ENCODE measurements at places on chromosomes 13 and 19.
A peak's percentile ranks its signal among the peaks of the same experiment; 100 is the strongest.

DNA sequence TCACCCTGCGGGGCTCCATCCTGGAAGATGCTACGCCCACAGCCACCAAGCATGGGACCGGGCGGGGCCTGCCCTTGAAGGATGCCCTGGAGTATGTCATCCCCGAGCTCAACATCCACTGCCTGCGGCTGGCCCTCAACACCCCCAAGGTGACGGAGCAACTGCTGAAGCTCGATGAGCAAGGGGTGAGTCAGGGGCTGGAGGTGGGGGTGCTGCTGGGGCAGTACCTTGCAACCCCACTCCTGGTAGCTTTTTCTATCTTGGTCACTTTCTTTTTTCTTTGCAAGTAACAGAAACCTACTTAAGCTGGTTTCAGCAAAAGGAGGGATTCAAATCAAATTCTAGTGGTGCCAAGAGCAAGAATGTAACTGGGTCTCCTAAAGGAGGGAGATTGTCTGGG lies 124.1 kb downstream of the DPF1 start:
- no peak for DNase-seq

- DNase-seq = peak; percentile 83
These were observed 4.2 kb upstream of the RPL18A start for GRCh38 chr19:17855280-17856152.

DNA sequence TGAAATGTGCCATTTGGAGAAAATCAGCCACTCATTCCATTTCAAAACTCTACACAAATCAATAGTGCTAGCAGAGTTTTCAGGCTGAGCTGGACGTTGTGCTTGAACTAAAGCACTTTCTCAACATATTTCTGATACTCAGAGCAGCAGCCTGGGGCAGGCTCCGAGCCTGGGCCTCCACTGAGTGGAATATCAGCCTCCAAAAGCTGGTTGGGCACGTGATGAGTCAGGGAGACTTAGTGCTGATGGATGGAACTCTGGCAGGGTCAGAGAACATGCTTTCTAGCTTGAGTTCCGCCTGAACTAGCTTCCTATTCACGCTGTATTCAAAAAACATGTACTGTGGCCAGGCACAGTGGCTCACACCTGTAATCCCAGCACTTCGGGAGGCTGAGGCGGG lies 85.8 kb upstream of the PCDH8 start:
- no peak for DNase-seq

DNA sequence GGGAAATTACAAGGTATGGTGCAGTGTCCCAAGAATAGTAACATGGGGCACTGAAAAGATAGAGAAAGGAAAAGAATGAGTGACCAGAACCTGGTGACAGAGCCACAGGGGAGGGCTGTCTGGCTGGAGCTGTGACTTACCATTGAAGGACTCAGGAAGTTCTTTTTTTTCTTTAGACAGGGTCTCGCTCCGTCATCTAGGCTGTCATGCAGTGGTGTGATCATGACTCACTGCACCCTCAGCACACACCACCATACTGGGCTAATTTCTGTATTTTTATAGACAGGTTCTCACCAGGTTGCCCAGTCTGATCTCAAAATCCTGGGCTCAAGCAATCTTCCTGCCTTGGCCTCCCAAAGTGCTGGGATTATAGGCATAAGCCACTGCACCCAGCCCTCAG lies 8.8 kb upstream of the CPB2 start:
- no peak for DNase-seq

GRCh38 chr13:113915012-113915763 lies 51.3 kb upstream of the GAS6 start:
- DNase-seq = no peak

GRCh38 chr13:51619614-51620013 lies 35.4 kb downstream of the WDFY2 start:
- no peak for DNase-seq

GRCh38 chr19:7983995-7984837 lies 21.2 kb downstream of the ELAVL1 start:
- no peak for DNase-seq

DNA sequence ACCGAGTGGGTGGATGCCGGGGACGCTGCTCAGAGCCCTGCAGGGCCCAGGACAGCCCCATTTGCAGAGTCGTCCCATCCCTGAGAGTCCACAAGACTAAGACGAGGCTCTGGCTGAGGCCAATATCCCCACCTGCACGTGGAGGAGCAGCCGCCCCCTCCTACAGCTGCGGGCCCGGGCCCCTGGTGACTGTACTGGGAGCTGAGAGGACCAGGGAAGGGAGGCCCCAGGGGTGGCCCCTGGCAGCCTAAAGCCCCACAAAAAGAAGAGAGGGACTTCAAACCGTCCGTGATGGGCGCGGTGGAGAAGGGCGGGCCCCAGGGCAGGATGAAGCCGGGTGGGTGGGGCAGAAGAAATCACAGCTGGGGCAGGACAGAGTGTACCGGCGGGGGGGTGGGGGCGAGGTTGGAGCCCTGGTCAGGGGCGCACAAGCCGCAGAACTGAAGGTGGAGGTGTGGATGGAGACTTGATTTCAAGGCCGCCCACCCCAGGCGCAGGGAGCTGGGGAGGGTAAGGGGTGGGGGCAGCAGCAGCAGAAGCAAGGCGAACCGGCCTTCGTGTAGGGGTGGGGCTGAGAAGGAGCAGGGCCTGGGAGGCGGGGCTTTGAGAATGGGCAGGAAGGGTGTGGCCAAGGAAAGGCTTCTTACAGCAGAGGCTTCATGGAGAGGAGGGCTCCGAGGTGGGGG lies 12.9 kb downstream of the CFD start:
- peak; percentile 84 for DNase-seq

DNA sequence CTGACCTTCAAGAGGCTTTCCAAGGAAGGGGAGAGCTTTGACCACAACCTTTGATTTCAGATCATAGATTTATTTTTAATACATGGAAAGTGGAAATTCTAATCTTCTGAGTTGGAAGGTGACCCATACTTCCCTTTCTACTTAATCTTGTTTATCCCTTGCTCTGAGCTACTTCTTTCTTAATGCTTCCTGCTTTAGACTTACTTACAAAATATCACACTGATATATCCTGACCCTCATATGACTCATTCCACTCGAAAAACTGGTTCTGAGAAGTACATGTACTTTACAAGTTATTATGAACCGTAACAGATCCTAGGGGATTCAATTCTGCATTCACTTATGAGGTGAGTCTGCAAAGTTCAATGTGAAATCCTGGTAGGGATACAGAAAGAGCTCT lies 76.2 kb upstream of the IRS2 start:
- no peak for DNase-seq

GRCh38 chr13:60047918-60048317 lies 115.8 kb downstream of the DIAPH3 start:
- DNase-seq = no peak

DNA sequence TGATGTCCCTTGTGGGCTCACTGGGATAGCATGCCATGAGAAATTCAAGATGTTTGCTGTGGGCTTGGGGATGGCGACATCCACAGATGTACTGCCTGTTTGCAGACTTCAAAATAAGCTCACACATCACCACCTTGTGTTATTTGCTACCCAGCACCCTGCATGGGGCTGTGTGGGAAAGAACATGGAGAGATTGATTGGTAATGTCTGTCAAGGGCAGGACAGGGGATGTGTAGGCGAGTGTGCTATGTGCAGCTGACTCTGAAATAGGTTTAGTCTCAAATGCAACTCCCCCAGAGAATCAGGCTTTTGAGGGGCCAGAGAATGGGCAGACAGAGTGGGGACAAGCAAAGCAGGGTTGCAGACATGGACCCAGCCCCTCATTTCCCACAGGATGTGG lies 24.7 kb downstream of the PNPLA6 start:
- no peak for DNase-seq

DNA sequence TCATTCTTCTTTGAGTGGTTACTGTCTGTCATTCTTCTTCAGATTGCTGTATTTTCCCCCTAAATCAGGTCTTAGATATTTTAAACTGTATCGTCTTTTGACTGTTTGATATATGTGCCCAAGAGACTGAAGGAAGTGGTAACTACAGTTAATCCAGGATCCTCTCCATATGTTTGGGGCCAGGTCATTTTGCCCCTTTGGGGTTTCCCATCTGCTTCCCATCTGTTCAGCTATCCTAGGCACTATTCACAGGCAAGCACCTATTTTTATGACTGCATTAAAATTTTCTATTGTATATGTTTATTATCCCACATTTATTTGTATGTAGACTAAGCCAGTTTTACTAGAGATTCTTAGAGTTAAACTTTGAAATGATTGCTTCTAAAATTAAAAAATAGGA lies 244.2 kb downstream of the PCCA start:
- no peak for DNase-seq

DNA sequence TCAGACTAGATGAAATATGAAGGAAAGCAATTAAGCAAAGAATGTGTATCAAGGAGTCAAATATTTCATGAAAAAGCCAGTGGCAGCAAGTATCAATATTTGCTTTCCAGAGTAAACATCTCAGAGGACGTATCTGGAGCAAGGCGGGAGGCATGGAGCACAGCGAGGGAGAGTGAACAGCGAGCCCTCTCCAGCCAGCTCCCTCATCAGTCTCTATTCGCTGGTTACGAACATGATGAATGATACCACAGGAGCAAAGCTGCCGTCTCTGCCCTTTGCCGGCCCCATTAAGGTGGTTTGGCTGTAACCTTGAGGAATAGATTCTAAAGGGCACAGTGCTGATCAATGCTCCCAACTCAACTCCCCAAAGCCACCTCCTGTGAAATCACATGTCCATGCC lies 95.8 kb downstream of the CCNA1 start:
- DNase-seq = no peak

DNA sequence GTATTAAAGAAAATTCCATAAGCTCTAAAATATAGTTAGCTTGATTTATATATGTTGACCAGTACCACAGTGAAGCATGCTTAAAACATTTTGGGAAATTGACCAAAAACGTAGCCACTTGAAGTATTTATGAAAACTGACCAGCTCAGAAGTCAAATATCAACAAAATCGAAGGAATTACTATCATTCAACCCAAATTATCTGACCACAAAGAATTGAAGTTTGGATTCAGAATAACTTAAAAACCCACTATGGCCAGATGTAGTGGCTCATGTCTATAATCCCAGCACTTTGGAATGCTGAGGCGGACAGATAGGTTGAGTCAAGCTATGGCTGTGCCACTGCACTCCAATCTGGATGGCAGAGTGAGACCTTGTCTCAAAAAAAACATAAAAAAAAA lies 31.9 kb downstream of the GPALPP1 start:
- no peak for DNase-seq

GRCh38 chr19:48630296-48631063 lies 6.7 kb downstream of the DBP start:
- DNase-seq = no peak

DNA sequence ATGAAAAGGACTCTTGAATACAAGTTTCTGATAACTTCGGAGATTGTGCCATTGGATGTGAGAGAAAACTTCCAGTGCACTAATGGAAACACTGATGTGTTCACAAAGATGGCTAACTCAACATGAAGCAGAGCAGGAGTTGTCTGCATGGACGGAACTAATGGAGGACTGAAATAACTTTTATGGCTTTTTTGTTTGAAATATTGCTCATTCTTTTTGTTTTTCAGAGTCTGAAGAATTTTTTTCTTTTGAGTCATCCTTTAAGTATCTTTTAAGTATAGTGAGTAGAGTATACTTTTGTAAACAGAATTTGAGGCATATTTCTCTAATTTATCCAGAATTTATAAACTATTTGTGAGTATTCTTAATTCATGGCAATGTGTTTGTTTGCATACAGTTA lies 25.7 kb downstream of the CRYL1 start:
- no peak for DNase-seq

DNA sequence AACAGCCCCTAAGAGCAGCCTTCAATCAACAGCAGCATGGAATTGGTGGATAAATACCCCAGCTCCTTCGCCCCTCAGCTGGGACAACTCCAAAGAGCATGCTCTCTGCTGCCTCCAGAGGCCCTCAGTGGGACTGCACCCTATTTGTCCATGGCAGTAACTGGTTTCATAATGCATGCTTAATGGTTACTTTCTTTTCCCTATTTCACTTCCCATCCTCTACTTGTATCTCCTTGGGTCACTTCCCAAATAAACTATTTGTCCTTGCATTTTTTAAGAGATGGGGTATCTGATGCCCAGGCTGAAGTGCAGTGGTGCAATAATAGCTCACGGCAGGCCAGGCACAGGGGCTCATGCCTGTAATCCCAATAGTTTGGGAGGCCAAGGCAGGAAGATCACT lies 13.5 kb upstream of the TPM4 start:
- peak; percentile 55 for DNase-seq

DNA sequence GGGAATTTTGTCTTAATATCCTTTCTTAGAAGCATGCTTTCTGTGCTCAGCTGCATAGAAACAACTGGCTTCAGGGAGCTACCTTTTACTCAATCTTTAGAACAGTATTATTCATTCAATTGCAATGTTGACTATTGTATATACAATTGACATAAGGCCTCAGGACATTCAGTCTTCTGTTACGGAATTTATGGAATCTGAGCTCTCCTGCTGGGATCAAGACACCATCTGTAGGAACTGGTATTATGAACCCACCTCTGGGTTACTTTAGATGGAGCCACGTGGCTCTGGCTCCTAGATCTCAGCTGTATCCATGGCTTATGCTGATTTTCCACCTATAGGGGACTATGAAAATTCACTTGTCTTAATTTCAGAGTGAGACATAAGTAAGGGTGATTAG lies 716.2 kb upstream of the GPC6 start:
- DNase-seq = no peak

- DNase-seq = no peak
These were observed 316.0 kb downstream of the PCDH9 start for GRCh38 chr13:66914155-66914554.

DNA sequence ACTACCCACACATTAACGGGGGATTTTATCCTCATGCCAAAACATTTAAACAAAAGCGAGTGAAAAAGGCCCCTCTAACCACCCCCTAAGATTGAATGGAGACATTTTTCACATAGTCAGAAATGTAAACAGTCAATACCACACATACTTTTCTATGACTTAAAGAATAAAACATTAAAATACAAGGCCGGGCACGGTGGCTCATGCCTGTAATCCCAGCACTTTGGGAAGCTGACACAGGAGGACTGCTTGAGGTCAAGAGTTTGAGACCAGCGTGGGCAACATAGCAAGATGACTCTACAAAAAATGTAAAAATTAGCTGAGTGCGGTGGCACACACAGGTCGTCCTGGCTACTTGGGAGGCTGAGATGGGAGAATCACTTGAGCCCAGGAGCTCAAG lies 47.3 kb downstream of the MPHOSPH8 start:
- no peak for DNase-seq

- DNase-seq = no peak
These were observed 10.5 kb downstream of the CYTH2 start for GRCh38 chr19:48479686-48480085.

- no peak for DNase-seq
These were observed 980.4 kb downstream of the SLITRK5 start for GRCh38 chr13:88651531-88651930.

- no peak for DNase-seq
These were observed 201.0 kb upstream of the RXFP2 start for GRCh38 chr13:31538067-31539042.

GRCh38 chr19:13610039-13610691 lies 103.9 kb upstream of the CACNA1A start:
- DNase-seq = no peak

GRCh38 chr13:84999252-84999651 lies 800.0 kb downstream of the SLITRK6 start:
- DNase-seq = no peak

Data from activated T-helper 1 cell treated with anti-CD3 and anti-CD28 coated beads, Interleukin-12 subunit alpha, Interleukin-12 subunit beta, Interleukin-2, Interleukin-4 antibody, amounts not matched to agents 30 ng/mL and 10 ng/mL and 1 ng/mL, durations not matched to agents 14 hours and 24 hours and 36 hours (primary cell).